ENCODE measurements at places on chromosomes 4 and X. TPM values are rescaled to one million over a fixed set of nuclear protein-coding genes. Genes with fewer than 3 reads are reported as not detected.

GRCh38 chrX:153365670-153366069 lies 31.7 kb downstream of the ZNF275 start:
- DNase-seq = no peak
- no peak overlapping the region for H3K27ac ChIP-seq
- H3K27me3 ChIP-seq = peaks cover 9% of the 10 kb centered on the region
- H3K4me3 ChIP-seq = no peak overlapping the region
- no peaks in the 10 kb centered on the region for H3K4me1 ChIP-seq
- H3K36me3 ChIP-seq = no peaks in the 10 kb centered on the region

- no peaks in the 10 kb centered on the region for H3K27me3 ChIP-seq
- peaks cover 59% of the 10 kb centered on the region for H3K4me1 ChIP-seq
- H3K4me3 ChIP-seq = no peak overlapping the region
- DNase-seq = no peak
- no peak overlapping the region for H3K27ac ChIP-seq
- H3K36me3 ChIP-seq = peaks cover 2% of the 10 kb centered on the region
Measured at GRCh38 chr4:139846766-139847165, 181.1 kb downstream of the MGST2 start.

GRCh38 chr4:118033148-118034052 lies 886 bp upstream of the NDST3 start:
- no peak overlapping the region for H3K27ac ChIP-seq
- peak; percentile 48 for DNase-seq
- peaks cover 13% of the 10 kb centered on the region for H3K4me1 ChIP-seq
- H3K36me3 ChIP-seq = no peaks in the 10 kb centered on the region
- peaks cover 3% of the 10 kb centered on the region for H3K27me3 ChIP-seq
- H3K4me3 ChIP-seq = peak overlapping the region; percentile 92

DNA sequence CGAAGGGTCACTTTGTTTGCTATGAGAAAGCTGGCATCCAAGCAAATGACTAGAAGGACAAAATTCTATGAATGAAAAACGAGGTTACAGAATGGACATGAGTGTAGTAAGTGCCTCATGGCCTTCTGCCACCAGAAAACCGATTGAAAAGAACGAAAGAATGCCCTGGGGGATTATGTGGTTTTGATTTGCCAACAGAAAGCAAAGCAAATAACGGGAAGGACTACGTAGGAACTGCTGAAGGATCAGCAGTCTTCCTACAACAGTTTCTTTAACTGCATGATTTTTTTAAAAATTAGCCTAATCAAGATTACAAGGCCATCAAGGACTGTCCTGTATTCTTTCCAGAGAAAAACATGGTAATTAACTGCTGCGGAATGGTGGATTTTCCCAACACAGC lies 50.6 kb downstream of the NRK start:
- no peak overlapping the region for H3K27ac ChIP-seq
- no peaks in the 10 kb centered on the region for H3K36me3 ChIP-seq
- DNase-seq = no peak
- H3K27me3 ChIP-seq = no peaks in the 10 kb centered on the region

- H3K36me3 ChIP-seq = no peaks in the 10 kb centered on the region
- no peaks in the 10 kb centered on the region for H3K4me1 ChIP-seq
- H3K4me3 ChIP-seq = no peak overlapping the region
- no peak overlapping the region for H3K27ac ChIP-seq
- no peak for DNase-seq
Measured at GRCh38 chr4:18847249-18847890, 825.8 kb upstream of the LCORL start.

DNA sequence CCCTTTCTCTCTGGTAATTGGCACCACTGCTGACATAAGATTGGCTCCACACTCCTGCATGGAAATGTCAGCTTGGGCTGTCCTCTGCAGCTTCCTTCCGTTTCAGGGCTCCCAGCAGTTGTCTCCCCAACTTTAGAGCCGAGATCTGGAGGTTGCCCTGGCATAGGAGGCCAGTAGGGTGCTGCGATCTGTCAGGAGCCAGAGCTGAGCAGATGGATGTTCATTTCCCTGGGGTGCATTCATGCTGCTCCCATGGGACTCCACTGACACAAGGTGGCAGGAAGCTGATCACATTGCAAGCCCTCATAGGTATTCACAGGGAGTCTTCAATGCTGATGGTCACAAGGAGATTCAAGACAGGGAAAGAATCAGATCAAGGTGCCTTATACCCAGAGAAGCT lies 116.6 kb upstream of the RAI2 start:
- no peaks in the 10 kb centered on the region for H3K4me1 ChIP-seq
- H3K27ac ChIP-seq = no peak overlapping the region
- no peaks in the 10 kb centered on the region for H3K27me3 ChIP-seq

DNA sequence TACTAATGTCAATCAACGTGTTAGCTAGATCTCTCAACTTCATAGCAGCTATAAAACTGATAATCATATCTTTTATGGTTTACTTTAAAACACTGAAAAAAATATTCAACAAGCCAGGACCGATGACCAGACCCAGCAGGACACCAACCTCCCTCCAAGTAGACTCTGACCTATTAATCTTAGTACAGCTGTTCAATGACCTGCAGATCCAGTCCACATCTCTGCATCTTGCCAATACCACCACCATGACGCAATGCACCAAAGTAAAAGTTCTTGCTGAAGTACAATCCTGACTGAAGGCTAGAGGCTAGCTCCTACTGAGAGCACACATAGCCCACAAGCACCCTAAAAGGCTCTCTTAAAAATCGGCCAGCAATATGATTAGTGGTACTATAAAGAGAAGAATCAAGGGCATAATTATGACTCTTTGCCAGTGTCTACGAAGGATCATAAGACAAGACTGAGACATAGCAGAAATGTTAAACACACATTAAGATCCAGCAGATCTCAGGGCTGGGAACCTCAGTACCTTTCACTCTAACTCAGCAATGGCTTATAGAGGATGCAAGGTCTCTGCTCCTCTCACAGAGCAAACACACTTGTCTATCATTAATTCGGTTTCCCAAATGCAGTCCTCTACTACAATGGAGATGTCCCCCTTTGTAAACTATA lies 7.6 kb downstream of the MED14 start:
- no peak overlapping the region for H3K4me3 ChIP-seq
- DNase-seq = no peak
- H3K4me1 ChIP-seq = peaks cover 25% of the 10 kb centered on the region
- no peaks in the 10 kb centered on the region for H3K27me3 ChIP-seq
- peaks cover 15% of the 10 kb centered on the region for H3K36me3 ChIP-seq

DNA sequence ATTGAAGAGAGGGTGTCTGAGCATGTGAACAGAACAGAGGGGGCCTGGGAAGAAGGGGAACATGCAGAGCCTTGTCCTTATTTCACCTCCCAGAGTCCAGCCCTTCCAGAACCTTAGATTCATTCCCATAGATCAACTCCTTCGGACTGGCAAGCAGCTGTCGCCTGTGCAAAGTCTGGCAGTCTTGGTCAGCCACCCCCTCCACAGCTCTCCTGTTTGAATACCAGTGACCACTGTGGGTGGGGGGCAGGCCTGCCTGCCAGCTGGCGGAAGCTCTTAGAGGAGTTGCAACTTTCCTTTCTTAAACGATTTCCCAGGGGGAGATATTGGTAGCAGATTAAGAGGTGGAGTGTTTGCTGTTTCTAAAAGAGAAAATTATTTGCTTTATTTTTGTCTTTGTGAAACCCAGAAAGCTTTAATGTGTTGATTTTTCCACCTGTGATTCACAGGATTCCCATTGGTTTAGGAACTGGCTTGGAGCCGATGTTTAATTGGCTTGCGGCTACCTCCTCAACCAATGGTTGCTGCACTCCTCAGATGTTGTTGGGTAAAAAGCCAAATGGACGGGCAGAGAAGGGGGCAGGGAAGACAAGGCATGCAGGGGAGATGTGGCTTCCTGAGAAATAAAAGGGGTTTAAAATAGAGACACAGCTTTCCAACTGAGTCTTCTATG lies 62.2 kb upstream of the PRPS1 start:
- no peaks in the 10 kb centered on the region for H3K36me3 ChIP-seq
- DNase-seq = peak; percentile 2
- no peak overlapping the region for H3K27ac ChIP-seq

DNA sequence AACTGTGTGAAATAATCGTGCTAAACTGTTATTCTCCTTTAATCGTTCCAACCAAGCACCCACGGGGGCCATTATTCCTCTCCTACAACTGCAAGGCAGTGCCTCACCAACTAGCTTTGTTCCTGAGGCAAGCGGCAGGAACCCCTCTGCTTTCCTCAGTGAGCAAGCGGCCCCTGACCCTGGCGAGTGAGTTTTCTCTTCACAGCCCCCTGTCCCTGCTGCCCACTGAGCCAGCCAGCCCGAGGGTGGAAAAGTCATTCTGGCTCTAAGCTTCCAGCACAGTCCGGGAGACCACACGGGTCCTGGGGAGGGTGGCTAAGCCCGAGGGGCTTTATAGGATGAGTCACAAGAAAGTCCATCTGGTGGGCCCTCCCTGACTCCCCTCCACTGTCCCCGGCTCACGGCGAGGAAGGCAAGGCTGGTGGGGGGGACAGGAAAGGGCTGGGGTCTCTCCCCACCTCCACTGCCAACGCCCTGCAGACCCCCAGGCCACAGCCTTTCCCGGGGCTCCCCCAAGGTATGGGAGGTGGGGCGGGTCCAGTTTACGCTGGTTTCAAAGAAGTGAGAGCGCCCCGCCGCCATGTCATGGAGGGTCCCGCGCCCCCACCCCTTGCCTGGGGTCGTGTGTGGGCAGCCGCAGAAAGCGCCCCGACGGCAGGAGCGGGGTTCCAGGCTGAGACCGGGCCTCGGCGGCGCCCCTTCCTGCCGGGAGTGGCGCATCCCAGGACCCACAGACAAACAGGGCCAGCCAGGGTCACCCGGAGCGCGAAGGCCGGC lies 45.0 kb downstream of the CPLX1 start:
- H3K36me3 ChIP-seq = peaks cover 32% of the 10 kb centered on the region
- H3K4me3 ChIP-seq = peak overlapping the region; percentile 96
- H3K27ac ChIP-seq = peak overlapping the region; percentile 97
- peaks cover 22% of the 10 kb centered on the region for H3K27me3 ChIP-seq
- DNase-seq = no peak

- no peak for DNase-seq
- H3K4me3 ChIP-seq = no peak overlapping the region
- no peaks in the 10 kb centered on the region for H3K36me3 ChIP-seq
- H3K27me3 ChIP-seq = no peaks in the 10 kb centered on the region
- H3K4me1 ChIP-seq = peaks cover 10% of the 10 kb centered on the region
- H3K27ac ChIP-seq = no peak overlapping the region
Measured at GRCh38 chrX:38192007-38192810, 28.5 kb downstream of the SRPX start.

DNA sequence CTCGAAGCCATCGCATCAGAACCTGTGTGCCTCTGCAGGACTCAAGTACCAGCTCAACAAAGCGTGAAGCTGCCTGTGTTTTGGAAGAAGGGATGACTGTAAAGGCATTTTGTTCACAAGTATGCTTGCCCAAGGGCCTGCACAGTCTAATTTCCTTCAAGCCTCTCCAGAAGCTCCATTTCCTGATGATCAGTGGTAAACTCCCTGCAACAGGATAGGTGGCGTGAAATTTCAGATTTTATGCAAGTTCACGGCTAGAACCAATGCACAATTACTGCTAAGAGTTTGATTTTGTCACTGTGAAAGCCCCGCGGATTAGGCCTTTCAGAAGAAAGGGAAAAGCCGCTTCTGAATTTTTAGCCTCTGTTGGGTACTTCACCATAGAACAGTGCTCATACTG lies 89.2 kb upstream of the TAPT1 start:
- no peaks in the 10 kb centered on the region for H3K27me3 ChIP-seq
- DNase-seq = no peak
- H3K36me3 ChIP-seq = no peaks in the 10 kb centered on the region
- no peak overlapping the region for H3K27ac ChIP-seq

- no peak for DNase-seq
- peaks cover 10% of the 10 kb centered on the region for H3K4me1 ChIP-seq
- no peaks in the 10 kb centered on the region for H3K36me3 ChIP-seq
- H3K27me3 ChIP-seq = no peaks in the 10 kb centered on the region
- no peak overlapping the region for H3K27ac ChIP-seq
Measured at GRCh38 chrX:47327902-47328301, 42.5 kb upstream of the ZNF157 start.

DNA sequence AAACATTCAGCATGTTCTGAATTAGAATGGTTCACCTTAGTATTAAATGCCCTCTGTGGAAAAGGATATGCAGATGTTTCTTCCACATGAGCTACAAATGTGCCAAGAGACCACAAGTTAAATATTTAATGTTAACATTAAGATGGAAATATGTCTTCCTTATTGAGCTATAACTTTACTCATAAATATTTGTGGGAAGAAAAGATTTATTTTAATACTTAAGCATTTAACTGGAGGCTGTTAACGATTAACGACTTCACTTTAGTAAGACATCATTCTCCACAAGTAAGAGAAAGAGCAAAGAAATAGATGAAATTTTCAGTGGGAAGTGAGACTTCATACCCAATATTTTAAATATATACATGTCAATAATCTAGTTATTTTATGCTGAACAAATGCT lies 1046.0 kb upstream of the GRID2 start:
- H3K27ac ChIP-seq = no peak overlapping the region
- no peaks in the 10 kb centered on the region for H3K36me3 ChIP-seq
- peaks cover 4% of the 10 kb centered on the region for H3K4me1 ChIP-seq
- no peaks in the 10 kb centered on the region for H3K27me3 ChIP-seq
- no peak overlapping the region for H3K4me3 ChIP-seq

- H3K27ac ChIP-seq = no peak overlapping the region
- no peak for DNase-seq
- H3K36me3 ChIP-seq = no peaks in the 10 kb centered on the region
Measured at GRCh38 chr4:110248831-110249253, 50.4 kb upstream of the ELOVL6 start.

DNA sequence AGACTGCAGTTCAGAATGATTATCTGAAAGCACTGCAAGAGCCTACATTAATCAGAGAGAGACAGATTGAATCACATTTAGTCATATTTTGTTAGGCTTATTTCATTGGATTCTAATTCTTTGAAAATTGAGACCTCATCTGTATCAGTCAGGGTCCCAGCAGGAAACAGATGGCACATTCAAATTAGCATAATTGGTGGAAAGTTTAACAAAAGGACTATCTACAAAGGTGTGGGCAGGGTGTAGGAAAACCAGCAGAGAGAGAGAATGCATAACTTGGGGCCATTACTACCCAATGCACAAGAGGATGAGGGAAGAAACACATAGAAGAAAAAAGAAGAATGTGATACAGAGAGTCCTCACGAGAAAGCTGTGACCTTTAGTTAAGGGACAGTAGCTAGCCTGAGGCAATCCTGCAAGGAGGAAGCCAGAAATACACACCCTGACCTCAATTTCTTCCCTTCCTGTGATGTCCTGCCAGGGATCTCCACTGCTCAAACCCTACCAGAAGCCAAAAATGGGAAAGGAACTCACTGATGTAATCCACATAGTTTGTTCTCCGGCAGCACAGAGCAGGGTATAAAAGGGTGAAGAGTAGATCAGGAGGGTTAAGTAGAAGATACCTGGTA lies 17.7 kb upstream of the XKRX start:
- no peak for DNase-seq
- H3K36me3 ChIP-seq = no peaks in the 10 kb centered on the region
- no peak overlapping the region for H3K4me3 ChIP-seq
- H3K4me1 ChIP-seq = peaks cover 5% of the 10 kb centered on the region
- H3K27me3 ChIP-seq = no peaks in the 10 kb centered on the region

GRCh38 chrX:102517326-102517725 lies 787 bp upstream of the TMSB15A start:
- H3K27me3 ChIP-seq = no peaks in the 10 kb centered on the region
- H3K4me3 ChIP-seq = peak overlapping the region; percentile 97
- H3K4me1 ChIP-seq = peaks cover 21% of the 10 kb centered on the region
- H3K36me3 ChIP-seq = peaks cover 27% of the 10 kb centered on the region
- H3K27ac ChIP-seq = no peak overlapping the region

Gene NIPAL1
- total RNA-seq = 0.68 TPM

Gene IL21
- not detected for total RNA-seq

Gene CCNB3
- total RNA-seq = 0.89 TPM

Gene SULT1E1
- total RNA-seq = not detected

Gene SYTL5
- not detected for total RNA-seq

Gene RAB40A
- 0.34 TPM for total RNA-seq

Gene GRIA2
- 2.9 TPM for total RNA-seq

Gene PWWP3B
- 1.0 TPM for total RNA-seq
